Activated CD4-positive, alpha-beta T cell treated with anti-CD3 and anti-CD28 coated beads, Interleukin-2, amount 50 U/mL, for 24 hours (primary cell): ENCODE measurements at places on chromosomes 2 and 18.
A peak's percentile ranks its signal among the peaks of the same experiment; 100 is the strongest.

GRCh38 chr2:28979576-28980366, 1.3 kb upstream of the TOGARAM2 start:
- DNase-seq, result no peak

GRCh38 chr2:187775651-187776050, 221.4 kb upstream of the TFPI start:
- no peak for DNase-seq

DNA sequence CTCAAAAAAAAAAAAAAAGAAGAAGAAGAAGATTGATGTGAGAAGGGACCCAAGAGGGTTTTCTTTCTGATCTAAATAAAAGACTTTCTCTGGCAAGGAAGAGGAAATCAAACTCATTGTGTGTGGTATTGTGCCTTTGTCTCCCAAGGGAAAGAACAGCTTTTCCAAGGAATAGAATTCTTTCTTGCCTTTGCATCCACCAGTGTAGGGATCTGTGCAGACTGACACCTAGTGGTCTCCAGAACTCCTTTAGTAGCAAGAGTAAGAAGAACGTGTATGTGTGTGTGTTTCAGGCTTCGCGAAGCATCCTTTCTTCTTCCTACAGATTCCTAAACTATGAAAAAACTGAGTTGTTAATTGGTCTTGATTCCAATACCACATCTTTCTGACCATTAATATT, 33.5 kb upstream of the CRIM1 start:
- DNase-seq, result no peak

GRCh38 chr18:9735238-9735637, 27.1 kb downstream of the RAB31 start:
- no peak for DNase-seq

DNA sequence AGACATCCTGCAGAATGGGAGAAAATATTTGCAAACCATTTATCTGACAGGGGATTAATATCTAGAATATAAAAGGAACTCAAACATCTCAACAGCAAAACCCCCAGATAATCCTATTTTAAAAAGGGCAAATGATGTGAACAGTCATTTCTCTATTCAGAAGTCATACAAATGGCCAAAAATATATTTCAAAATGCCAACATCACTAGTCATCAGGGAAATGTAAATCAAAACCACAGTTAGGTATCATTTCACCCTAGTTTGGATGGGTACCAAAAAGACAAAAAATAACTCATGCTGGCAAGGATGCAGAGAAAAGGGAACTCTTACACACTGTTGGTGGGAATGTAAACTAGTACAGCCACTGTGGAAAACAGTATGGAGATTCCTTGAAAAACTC, 70.0 kb downstream of the TBR1 start:
- DNase-seq, result no peak

GRCh38 chr2:226916669-226917068, 80.8 kb downstream of the RHBDD1 start:
- DNase-seq, result no peak

DNA sequence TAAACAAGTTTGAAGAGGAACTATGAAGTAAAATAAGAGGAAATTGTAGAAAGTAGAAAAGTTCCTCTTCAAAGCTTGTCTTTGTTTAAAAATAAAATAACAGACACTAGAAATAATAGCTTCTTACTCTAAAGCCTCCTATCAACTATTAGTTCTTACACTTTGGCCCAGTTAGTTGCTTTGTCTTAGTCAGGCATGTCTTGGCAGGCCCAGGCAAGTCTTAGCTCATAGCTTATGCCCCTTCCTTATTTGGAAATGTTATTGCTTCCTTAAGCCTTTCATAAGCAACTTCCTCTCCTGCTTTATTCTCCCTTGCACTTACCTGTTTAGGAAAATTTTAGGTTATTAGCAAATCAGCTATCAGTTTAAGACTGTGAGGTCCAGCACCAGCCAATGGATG, 950.6 kb upstream of the LRATD1 start:
- DNase-seq, result no peak

DNA sequence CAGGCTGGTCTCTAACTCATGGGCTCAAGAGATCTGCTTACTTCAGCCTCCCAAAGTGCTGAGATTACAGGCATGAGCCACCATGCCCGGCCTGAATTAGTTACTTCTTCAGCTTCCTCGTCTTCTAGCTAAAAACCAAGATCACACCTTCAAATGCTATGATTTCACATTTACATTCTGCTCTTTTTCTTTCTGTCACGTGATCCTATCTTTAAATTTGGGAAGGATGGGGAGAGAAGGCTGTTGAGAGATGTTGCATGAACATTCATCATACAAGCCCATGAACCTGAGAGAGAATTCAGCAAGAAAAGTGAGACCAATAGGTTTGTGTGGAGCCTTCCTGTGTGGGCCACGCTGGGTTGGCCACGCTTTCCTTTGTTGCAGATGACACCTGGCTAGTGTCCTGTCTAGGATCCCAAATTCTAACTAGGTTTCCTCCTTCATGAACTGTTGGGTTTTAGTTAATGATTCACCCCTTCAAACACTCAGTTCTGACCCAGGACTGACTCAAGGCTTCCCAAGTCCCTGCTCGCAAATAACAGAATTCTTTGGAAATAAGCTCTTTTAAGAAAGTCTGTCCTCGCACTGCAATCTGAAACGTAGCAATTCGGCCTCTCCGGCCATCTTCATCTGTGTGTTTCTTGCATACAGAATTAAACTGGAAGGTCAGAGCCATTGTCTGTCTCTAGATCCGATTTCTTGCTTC, 57.3 kb upstream of the CREB1 start:
- DNase-seq, result no peak

DNA sequence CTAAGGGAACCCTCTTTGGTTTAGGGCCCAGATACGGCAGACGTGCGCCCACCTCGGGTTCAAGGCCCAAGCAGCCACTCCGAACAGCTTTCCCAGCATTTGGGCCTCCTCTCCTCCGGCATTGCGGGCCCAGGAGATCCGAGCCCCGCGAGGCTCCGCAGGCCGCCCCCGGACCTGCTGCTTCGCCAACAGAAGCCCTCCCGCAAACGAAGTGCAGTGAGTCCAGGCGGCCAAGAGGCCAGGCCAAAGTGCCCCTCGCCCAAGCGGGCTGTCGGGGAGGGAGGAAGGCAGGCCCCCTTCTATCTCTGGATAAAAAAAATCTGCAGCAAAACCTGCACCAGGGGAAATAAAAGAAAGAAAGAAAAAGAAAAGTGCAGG, 6.0 kb downstream of the EN1 start:
- no peak for DNase-seq

DNA sequence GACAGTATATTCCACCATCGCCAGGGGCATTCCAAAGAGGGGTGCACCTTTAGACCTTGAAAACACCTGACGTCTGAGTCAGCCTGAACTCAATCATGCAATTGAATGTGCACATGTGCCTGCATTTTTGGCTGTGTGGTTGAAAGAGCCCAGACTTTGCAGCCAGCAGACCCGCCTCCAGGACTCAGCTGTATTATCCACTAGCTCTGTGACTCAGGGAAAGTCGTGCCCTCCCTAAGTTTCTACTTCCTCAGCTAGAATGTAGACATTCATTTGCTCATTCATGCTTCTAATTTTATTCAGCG, 94.2 kb downstream of the LRRC30 start:
- DNase-seq, result no peak

- DNase-seq, result no peak
Observed at GRCh38 chr18:59835605-59836379, 64.0 kb upstream of the PMAIP1 start.

DNA sequence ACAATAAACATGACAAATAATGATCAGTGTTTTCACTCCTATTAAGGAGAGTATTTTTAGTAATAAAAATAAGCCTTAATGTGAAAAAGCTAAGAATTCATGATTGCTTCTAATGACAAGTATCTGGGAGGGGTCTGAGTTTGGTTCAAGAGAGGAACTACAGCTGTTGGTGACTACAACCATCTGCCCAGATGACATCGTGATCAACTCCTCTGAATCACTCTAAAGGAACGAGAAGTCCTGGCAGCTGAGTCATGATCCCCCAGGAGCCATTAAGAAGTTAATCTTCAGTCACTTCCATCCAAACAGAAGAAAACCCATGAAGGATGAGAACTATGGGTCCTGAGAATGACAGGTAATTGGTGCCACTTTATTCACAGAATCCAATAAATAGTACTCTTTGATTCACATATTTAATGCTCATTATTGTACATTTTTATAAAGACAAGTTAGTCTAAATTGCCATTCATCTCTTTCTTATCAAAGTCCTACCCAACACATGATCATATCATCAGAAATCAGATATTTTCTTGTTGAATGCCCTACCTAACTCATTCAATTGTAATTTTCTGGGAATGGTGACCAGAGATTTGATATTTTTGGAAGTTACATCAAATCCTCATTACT, 6.8 kb downstream of the TFPI start:
- DNase-seq, result no peak

DNA sequence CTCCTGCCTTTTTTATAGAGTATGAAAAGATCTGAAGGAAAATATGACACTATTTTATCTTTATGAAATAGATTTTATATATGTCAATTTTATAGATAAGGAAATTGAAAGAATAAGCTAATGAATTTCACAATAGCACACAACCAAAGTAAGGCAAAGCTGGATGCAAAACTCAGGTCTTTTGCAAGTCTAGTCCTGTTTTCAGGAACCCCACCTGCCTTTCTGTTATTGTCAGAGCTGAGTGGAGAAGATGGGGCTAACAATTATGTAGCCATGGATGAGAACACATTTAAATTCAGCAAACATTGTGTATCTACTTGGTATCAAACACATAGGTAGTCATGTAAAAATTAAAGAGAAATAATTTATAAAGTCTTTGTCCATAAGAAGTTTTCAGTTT, 161.5 kb upstream of the ZEB2 start:
- DNase-seq, result no peak

DNA sequence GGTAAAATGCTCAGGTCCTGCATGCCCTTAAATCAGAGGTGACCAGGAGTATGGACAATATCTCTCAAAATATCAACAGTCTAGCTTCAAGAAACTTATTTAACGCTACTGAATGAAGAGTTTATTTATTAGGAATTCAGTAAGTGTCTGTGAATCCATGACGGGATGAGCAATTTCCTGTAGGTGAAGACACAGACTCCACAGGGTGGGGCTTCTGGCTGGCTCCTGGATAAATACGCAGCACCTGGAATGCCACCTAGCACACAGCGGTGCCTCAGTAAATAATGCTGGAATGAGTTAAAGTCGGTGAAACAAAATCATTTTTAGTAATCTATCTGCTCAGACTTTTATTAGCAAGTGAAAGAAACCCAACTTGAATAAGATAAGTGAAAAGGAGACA, 29.4 kb upstream of the MBP start:
- no peak for DNase-seq

DNA sequence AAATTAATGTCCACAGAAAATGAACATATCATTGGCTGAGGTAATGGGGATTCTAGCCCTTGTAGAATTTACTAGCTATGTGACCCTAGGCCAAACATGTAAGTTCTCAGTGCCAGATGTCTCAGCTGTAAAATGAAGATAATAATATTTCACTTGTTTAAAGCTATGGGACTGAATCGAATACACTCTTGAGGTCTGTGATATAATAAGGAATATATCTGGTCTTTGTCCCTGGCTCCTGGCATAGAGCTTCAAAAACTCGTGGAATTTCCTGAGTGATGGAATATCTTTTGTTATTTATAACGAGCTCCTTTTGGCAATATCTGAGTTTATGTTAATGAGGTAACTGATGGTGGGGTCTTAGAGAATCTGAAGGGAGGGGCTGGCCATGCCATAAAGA, 201.4 kb upstream of the CYP26B1 start:
- DNase-seq, result no peak

DNA sequence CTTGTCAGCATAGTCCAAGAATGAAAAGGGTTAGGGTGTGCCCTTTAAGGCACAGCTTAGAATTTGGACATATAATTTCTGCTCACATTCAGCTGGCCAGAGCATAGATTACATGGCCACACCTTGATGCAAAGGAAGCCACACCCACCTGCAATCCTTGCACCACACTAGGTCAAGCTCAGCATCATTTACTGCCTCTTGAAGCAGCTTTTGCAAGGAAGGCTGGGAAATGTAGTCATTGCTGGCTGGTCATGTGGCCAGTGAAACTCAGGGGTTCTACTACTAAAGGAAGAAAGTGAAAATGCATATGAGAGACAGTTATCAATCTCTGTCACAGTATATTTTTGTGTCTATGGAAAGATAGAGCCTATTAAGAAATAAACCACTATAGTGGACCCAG, 159.3 kb downstream of the GFPT1 start:
- DNase-seq, result no peak

DNA sequence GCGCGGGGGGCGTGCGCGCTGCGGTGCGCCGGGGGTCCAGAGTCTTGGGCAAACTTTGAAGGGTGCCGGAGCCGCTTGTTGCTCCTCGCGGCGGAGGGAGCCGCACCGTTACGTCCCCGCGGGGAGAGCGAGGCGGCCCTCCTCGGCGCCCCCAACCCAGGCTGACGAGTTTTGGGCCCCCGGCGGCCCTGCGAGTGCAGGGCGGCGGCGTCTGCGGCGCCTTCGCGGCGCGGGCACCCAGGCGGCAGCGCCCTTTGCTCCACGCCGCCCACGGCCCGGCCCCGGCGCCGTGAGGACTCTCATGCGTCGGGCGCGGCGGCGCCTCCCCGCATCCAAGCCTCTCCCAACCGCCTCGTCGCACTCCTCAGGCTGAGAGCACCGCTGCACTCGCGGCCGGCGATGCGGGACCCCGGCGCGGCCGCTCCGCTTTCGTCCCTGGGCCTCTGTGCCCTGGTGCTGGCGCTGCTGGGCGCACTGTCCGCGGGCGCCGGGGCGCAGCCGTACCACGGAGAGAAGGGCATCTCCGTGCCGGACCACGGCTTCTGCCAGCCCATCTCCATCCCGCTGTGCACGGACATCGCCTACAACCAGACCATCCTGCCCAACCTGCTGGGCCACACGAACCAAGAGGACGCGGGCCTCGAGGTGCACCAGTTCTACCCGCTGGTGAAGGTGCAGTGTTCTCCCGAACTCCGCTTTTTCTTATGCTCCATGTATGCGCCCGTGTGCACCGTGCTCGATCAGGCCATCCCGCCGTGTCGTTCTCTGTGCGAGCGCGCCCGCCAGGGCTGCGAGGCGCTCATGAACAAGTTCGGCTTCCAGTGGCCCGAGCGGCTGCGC, 814 bp downstream of the FZD7 start:
- DNase-seq, result peak; percentile 15

GRCh38 chr2:72145658-72146329, 1.9 kb downstream of the CYP26B1 start:
- no peak for DNase-seq

DNA sequence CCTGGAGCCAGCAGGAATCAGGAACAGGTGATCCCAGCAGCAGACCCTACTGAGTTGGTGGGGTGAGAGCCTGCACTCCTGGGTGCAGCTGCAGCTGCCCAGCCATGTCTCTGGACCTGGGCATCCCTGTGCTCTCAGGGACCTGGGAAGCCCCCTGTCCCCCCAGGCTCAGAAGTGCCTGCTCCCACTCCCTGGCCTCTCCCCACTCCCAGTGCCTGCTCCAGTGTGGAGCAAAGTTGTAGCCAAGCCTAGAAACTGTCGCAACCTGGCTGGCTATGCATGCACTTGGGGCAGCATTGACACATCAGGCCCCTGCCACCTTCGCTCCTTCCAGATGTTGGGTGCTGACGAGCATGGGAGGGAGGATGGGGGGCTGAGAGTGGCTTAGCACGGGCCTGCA, 1124.7 kb upstream of the ACVR2A start:
- no peak for DNase-seq
